ENCODE measurements at places on chromosomes 12 and 14.

DNA sequence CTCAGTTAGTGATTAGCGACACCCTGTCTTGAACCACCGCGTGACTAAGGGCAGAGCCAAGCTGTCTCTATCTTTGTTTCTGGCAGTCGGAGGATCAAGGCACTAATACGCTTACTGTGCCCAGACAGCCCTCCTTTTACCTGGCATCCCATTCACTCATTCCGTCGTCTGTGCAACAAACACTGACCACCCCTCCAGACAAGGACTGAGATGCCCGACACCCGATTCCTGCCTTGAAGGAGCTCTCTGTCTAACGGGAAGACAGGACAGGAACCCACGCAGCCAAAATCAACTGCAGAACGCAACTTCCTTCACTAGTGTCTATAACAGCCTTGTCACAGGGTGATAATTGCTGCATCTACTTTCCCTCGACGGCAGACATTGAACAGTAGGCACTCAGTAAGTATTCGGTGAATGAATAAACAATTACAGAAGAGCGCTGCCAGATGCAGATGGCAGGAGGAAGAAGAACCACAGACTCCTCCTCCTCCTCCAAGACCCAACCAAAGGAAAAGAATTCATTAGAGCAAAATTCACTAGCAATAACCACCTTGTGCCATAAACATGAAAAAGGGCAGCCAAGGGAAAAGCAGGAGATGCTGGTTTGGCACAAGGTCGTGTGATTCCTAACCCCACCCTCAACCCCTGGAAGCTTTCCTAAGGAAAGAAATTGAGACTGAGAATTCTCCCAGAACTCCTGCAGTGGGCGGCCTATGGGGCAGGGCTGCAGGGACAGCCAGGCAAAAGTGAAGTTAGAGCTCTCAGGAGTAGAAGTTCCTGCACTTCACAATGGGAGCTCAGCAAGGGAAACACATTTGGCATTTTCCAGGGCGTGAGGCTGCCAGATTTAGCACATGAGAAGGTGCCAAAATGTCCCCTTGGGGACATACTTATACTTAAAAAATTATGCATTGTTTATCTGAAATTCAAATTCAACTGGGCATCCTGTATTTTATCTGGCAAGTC lies 186.6 kb upstream of the DIO3 start:
- DNase-seq = no peak

DNA sequence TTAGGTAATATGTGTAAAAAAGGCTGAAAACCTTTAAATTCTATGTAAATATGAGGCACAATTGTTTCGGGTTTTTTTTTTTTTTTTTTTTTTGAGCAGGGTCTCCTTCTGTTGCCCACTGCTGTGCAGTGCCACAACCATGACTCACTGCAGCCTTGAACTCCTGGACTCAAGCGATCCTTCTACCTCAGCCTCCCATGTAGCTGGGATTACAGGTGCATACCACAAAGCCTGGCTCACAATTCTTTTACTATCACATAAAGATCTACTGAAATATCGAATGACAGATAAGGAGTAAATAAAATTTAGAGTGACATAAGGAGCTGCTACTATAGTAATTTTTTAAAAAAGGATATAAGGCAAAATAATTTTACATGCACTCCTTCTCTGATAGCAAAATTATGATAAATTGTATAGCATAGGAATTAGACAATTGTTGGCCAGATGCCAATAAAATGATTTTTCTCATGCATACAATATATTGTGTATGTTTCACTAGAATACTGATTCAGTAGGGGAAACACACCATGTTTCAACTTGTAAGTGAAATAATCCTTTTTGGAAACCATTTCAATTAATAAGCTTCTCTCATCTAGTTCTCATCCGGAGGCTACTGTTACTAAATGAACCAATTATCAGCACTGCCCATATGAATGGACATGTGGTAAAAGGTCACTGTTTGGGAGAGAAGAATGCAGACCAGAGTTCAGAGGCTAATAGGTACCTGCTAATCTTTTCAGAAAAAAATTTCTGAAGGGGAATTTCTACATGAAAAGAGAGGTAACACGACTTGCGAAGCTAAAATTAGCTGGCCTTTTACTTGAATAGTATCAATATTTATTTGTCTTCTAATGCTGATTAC lies 108.4 kb downstream of the PPP1R12A start:
- no peak for DNase-seq

GRCh38 chr12:74624201-74624600 lies 86.6 kb downstream of the ATXN7L3B start:
- no peak for DNase-seq

DNA sequence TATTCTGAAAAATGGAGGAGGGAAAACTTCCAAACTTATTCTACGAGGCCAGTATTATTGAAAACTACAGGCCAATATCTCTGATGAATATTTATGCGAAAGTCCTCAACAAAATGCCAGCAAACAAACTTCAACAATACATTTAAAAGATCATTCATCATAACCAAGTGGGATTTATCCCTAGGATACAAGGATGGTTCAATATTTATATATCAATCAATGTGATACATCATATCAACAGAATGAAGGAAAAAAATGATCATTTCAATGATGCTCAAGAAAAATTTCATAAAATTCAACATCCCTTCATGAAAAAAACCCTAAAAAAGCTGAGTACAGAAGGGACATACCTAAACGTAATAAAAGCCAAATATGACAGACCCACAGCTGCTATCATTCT lies 45.9 kb upstream of the LMNTD1 start:
- no peak for DNase-seq

DNA sequence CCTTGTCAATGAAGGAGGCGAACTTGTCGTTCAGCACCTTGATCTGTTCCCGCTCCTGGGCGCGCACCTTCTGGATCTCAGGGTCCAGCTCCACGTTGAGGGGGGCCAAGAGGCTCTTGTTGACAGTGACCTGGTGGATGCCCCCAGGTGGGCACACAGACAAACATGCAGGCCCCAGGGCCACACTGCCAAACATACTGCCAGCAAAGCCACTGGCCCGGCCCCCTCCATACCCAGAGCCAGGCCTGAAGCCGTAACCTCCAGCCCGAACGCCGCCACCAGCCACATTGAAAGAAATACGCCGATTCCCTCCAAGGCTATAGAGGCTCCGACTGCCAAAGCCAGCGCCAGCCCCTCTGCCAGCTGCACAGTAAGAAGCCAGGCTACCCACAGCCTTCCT lies 337 bp downstream of the KRT74 start:
- DNase-seq = no peak

GRCh38 chr12:15620741-15621539 lies 168.2 kb downstream of the EPS8 start:
- no peak for DNase-seq

GRCh38 chr14:43983721-43984120 lies 523.4 kb downstream of the FSCB start:
- no peak for DNase-seq

DNA sequence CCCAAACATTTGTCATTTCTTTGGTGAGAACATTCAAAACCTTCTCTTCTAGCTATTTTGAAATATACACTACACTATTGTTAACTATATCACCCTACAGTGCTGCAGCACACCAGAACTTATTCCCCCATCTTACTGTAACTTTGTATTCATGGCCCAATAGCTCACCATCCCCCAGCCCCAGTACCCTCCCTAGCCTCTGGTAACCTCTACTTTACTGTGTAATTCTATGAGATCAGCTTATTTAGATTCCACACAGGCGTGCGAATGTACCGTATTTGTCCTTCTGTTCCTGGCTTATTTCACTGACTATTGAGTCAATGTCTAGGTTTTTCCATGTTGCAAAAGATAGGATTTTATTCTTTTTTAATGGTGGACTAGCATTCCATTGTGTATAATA lies 469.0 kb downstream of the TMEM132D start:
- DNase-seq = no peak

DNA sequence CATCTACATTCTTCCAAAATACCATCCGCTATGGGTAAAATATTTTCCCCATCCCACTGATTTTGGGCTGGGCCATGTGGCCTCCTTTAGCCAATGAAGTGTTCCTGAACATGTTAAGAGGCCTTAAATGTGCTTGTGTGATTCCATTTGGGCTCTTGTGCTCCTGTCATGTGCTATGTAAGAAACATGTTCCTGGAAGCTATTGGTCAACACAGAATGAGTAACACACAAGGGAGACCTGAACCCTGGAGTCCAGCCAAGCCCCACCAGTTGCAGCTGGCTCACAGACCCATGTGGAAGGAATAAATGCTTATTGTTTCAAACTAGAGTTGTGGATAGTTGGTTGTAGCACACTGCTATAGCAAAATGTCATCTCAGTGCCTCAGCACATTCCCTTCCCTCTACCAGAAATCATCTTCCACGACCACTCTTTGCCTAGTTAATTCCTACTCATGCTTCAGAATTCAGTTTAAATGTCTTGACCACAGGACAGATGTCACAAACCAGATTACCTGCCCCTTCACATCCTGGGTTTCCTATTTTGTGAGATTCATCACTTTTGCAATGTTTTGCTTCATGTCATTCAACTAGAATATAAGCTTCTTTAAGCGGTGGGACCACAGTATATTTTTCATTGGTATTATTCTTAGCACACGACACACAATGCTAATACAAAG lies 217.3 kb upstream of the EEA1 start:
- DNase-seq = no peak

Measured in islet precursor cell (in vitro differentiated cells).